Right lobe of liver (tissue), 6 donors: ENCODE measurements at places on chromosomes 7 and 10. TPM values are rescaled to one million over a fixed set of nuclear protein-coding genes. Genes with fewer than 3 reads are reported as not detected.

DNA sequence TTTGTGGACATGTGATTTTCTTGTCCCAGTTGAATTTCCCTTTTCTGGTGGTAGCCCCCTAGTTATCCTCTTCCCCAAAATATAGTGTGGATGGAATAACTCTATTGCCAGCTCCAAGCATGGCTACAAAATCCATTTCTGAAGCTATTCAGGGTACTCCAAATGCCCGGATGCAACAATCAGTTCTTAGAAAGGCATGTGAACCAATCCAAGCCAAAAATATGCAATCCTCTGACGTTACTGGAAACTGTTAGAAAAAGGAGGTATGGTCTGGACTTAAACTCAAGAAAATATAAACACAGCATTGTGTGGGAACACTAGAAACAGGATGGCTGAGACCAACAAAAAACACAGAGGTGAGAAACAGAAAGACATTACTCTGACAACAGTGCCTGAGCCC is 347.0 kb downstream of the GPAM start:
- H3K27me3 ChIP-seq: no peaks in the 10 kb centered on the region
- no peak for DNase-seq
- no peak overlapping the region for H3K27ac ChIP-seq
- H3K4me3 ChIP-seq: no peak overlapping the region

DNA sequence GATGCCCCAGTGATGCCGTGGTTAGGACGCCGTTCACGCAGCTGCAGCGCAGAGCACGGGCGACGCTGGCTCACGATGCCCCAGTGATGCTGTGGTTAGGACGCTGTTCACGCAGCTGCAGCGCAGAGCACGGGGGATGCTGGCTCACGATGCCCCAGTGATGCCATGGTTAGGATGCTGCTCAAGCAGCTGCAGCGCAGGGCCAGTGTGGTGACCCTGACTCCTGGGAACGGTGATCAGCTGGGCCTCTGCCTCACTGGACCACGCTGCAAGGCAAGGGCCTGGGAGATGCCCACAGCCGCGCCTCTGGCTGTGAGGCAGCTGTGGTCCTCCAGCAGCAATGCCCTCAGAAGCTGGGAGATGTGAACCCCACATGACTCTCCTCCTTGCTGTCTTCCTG is 280.6 kb downstream of the DNAJB6 start:
- peaks cover 4% of the 10 kb centered on the region for H3K4me1 ChIP-seq
- H3K4me3 ChIP-seq: no peak overlapping the region
- DNase-seq: no peak
- H3K27me3 ChIP-seq: no peaks in the 10 kb centered on the region
- no peak overlapping the region for H3K27ac ChIP-seq

Gene TAS2R41
- not detected for total RNA-seq

- no peak overlapping the region for H3K27ac ChIP-seq
- no peaks in the 10 kb centered on the region for H3K27me3 ChIP-seq
- DNase-seq: no peak
- H3K4me1 ChIP-seq: no peaks in the 10 kb centered on the region
- no peaks in the 10 kb centered on the region for H3K36me3 ChIP-seq
- no peak overlapping the region for H3K4me3 ChIP-seq
Observed at GRCh38 chr10:3568983-3569382, 216.0 kb downstream of the KLF6 start.

Gene NCF1
- 6.0 TPM for total RNA-seq

- H3K27me3 ChIP-seq: no peaks in the 10 kb centered on the region
- no peaks in the 10 kb centered on the region for H3K36me3 ChIP-seq
- peak overlapping the region; percentile 76 for H3K4me3 ChIP-seq
- H3K27ac ChIP-seq: no peak overlapping the region
Observed at GRCh38 chr10:93075369-93076221, 1.9 kb downstream of the CYP26A1 start.

Gene EIF5AL1
- 0.44 TPM for total RNA-seq

DNA sequence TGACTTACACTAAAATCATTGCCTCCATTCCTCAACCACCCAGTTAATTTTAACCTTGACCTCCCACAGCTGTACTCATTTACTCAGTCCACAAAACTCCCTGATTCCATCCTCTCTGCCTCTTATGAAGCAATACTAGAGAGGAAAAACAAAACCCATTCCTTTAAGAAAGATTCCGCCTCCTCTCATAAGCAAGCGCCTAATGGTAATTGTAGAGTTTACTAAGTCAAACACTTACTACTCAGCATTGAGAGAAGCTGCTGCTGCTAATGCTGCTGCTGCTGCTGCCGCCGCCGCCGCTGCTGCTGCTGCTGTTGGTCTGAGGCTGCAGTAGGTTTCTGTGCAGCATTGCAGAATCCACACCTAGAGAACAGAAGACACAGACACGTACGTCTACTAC is 2.1 kb upstream of the ADD3 start:
- DNase-seq: no peak
- H3K36me3 ChIP-seq: no peaks in the 10 kb centered on the region
- peaks cover 18% of the 10 kb centered on the region for H3K4me1 ChIP-seq
- no peak overlapping the region for H3K27ac ChIP-seq
- H3K27me3 ChIP-seq: no peaks in the 10 kb centered on the region

Gene C7orf57
- not detected for total RNA-seq

Gene BAIAP2L1
- total RNA-seq: 25.4 TPM

DNA sequence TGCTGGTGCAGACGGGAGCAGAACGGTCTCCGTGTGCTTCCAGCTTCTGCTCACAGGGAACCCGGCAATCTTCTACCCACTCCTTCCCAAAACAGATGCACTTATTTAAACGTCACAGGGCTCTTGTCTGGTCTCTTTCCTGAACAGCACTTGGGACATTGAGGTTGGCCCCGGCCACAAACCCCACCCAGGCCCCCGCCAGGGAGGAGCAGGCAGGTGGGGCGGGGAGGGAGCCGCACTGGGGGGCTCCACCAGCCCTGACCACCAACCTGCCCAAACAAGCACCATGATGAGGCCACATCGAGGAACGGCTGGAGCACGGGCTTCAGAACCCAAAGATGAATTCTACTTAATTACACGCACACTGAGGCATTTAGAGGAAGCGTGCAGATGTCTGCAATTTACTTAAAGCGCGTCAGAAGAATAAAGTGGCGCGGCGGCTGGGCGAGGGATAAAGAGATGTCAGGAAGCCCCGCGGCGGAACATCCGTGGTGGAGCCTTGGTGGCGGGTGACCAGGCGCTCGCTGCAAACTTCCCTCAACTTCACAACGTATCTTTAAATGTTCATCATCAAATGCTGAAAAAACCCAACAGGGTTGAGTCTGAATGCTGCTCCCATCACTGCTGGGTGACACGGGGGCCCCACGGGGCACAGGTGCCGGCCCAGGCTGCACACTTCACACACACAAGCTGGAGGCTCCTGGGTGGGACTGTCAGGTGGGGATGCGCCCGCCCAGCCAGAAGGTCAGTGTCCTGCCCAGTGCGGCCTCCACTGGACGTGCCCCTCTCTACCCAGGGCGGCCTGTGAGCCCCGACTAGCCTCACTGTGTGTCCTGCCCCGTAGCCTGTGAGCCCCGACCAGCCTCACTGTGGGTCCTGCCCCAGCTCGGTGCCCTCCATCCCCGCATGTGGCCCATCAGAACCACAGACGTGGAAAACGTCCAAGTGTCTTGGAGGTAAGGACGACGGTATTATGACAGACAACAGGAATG is 279.2 kb downstream of the MAD1L1 start:
- no peak overlapping the region for H3K4me3 ChIP-seq
- H3K27me3 ChIP-seq: no peaks in the 10 kb centered on the region
- H3K36me3 ChIP-seq: no peaks in the 10 kb centered on the region
- no peak for DNase-seq

- peak; percentile 5 for DNase-seq
- no peak overlapping the region for H3K27ac ChIP-seq
- no peaks in the 10 kb centered on the region for H3K27me3 ChIP-seq
- H3K4me3 ChIP-seq: no peak overlapping the region
- H3K4me1 ChIP-seq: peaks cover 40% of the 10 kb centered on the region
- H3K36me3 ChIP-seq: no peaks in the 10 kb centered on the region
Observed at GRCh38 chr10:103818105-103818504, 37.3 kb downstream of the SH3PXD2A start.

- no peaks in the 10 kb centered on the region for H3K36me3 ChIP-seq
- no peak overlapping the region for H3K4me3 ChIP-seq
- H3K27me3 ChIP-seq: no peaks in the 10 kb centered on the region
- no peak for DNase-seq
Observed at GRCh38 chr7:158684329-158684728, 20.3 kb downstream of the NCAPG2 start.

Gene NOLC1
- total RNA-seq: 24.7 TPM

Gene TMEM236
- 0.19 TPM for total RNA-seq

DNA sequence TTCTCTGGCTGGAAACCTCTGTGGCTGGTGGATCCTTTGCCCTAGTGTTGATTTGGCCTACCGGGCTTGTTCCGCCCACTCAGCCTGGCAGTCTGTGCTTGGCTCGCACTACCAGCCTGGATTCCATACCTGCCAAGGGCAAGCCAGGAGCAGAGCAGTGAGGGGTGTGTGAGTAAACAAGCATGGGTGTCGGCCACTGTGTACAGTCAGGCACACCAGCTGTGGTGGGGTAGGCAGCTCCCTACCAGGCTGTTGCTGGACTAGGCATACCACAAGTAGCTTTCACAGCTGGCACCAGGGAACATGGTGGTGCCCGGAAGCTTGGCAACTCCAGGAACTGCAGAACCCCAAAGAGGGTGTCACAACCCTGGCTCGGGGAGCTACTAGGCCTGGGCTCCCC is 942.9 kb upstream of the LRRN3 start:
- no peaks in the 10 kb centered on the region for H3K27me3 ChIP-seq
- H3K36me3 ChIP-seq: no peaks in the 10 kb centered on the region
- no peak overlapping the region for H3K27ac ChIP-seq
- no peak for DNase-seq
- H3K4me1 ChIP-seq: no peaks in the 10 kb centered on the region

GRCh38 chr10:68154211-68154497 is 44.9 kb downstream of the MYPN start:
- peak overlapping the region; percentile 49 for H3K27ac ChIP-seq
- H3K4me3 ChIP-seq: no peak overlapping the region
- H3K4me1 ChIP-seq: peaks cover 7% of the 10 kb centered on the region
- H3K27me3 ChIP-seq: no peaks in the 10 kb centered on the region
- H3K36me3 ChIP-seq: no peaks in the 10 kb centered on the region
- DNase-seq: no peak
